ENCODE measurements at places on chromosomes 13 and 19.

DNA sequence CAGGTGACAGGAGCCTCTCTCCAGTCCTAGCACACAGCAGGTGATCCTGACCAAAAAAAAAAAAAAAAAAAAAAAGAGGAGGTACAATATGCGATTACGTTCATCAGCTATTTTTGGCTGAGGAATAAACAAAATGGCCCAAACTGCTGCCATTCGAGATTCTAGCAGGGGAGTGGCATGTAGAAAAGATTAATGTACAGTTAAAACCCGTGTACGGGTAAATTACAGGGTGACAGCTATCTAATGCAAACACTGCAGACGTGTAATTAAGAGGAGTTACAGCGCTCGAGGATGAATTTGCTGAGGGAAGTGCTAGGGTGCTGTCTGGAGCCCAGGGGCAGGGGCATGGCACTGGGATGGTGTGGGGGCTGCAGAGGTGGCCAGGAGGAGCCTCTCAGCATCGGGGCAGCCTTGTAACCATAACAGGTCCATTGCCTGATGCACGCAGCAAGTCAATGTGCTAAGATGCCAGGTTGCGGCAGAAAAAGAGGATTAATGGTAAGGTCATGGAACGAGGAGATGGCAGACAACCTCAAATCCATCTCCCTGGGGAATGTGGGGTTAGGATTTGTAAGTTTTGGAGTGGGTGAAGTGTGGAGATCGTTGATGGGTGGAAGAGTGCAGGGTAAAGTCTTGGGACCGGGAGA, 17.4 kb downstream of the CHST8 start:
- no peak for DNase-seq

DNA sequence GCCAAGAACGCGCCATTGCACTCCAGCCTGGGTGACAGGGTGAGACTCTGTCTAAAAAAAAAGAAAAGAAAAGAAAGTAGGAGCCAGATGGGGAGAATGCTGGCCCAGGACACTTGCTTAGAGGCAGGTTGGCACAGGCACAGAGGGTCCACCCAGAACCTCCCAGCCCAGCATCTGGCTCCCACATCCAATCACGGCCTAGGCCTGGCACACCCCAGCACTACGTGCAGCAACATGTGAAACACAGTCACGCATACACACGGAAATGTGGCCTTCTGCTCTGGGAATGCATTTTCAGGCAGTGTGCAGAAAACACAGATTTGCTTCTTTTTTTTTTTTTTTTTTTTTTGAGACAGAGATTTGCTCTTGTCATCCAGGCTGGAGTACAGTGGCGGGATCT, 20.9 kb upstream of the FOSB start:
- no peak for DNase-seq

DNA sequence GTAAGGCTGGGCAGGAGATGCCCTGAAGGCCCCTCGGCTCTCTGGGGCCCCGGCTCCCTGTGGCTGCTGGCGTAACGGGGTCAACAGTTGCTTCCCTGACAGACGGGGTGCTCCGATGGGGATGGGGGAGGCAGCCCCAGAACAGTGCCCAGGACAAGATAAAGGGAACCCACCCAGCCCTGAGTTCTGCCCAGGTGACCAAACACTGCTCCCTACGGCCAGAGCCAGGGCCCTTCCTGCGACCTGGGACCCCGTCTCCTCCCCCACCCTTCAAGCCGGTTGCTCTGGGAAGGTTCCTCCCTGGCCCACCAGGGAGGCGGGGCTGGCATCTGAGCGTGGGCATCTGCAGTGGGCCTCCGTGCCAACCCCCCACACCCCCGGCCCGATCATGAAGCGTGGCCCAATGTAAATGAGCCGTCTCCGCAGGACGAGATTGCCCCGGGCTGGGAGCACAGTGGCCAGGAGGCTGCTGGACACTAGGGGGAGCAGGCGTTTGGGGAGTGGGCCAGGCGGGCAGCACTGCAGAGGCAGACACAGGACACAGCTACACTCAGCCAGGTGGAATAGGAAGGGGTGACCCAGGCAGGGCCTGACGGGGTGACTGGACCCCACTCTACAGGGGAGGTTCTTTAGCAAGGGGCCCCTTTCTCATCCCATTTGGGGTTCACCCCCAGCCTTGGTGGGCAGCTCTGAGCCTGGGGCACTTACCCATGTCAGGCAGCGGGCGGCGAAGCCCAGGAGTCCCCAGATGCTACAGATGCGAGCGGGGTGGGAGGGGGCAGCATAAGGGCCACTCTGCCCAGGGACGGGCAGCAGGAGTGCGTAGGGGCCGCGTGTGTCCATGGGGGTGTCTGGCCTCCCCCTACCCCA, 1.2 kb upstream of the NKPD1 start:
- DNase-seq: no peak

- no peak for DNase-seq
Measured at GRCh38 chr13:48686636-48687210, 33.0 kb downstream of the CYSLTR2 start.

DNA sequence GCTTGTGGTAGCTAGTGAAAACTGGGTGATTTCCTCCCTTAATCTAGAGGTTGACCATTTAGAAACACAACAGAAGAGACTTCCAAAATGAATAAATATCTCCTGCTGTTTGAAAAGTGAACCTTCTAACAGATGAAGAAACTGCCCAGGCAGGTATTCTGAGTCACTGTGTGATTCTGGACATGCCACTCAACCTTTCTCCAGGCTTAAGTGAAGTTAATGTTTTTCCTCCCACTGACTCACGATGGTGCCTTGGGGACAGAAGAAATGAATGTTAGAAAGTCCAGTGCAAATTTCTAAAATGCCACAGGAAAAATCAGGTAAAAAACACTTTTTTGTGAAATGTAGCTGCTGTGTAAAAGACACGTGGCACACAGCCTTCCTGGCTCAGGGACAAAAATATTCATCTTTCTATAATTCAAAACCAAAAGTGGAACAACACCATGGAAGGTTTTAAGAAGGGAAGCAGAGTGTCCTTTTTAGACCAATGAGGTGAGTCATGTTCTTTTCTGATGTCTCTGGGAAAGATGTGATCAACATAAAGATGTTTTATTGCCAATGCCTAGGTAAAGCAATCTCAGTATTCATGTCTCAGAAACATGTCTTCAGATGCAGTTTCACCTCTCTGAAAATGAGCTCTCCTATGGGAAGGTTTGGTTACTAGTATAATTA, 9.1 kb downstream of the UBE2L5 start:
- DNase-seq: no peak

GRCh38 chr19:5319516-5319915, 21.1 kb downstream of the PTPRS start:
- no peak for DNase-seq

GRCh38 chr19:29514525-29515232, 11.1 kb upstream of the VSTM2B start:
- no peak for DNase-seq

DNA sequence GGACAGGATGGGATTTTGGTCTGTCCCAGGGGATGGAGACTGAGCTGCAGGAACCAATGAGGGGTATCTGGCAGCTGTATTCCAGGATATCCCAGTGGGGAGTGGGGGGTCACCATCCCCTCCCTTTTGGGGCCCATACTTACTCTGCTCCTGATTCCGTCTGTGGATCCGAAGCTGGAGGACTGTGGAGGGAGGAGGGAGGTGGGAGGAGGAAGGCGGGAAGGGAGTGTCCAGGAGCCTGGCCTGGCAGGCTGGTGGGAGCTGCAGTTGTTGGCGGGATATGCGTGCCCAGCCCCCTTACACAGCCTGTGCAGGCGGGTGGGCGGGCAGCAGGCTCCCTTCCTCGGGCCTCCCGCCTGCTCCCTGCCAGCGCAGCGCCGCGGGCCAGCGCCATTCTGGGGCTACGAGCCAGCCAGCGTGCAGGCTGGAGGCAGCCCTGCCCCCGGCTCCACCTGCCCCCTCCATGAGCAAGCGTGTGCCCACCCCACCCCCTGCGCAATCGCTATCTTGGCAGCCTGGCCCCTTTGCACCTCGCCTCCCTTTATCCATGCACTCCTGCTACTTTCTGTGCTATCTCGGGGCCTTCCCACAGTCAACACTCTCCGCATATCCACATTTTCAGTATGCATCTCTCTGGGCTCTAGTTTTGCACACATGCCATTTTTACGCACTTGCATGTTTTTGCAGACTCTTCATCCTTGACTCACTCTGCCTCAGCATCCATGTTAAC, 2.8 kb downstream of the MAMSTR start:
- no peak for DNase-seq
